Activated CD8-positive, alpha-beta memory T cell treated with anti-CD3 and anti-CD28 coated beads, Interleukin-2, amount 10 ng/mL, durations not matched to agents 7 days and 5 days (primary cell): ENCODE measurements at places on chromosomes 6 and 20. TPM values are rescaled to one million over a fixed set of nuclear protein-coding genes. Genes with fewer than 3 reads are reported as not detected.

- H3K27ac ChIP-seq, result no peak overlapping the region
- H3K4me1 ChIP-seq, result no peaks in the 10 kb centered on the region
- H3K36me3 ChIP-seq, result no peaks in the 10 kb centered on the region
- no peaks in the 10 kb centered on the region for H3K27me3 ChIP-seq
Observed at GRCh38 chr6:161745594-161746141, 471.8 kb upstream of the AGPAT4 start.

DNA sequence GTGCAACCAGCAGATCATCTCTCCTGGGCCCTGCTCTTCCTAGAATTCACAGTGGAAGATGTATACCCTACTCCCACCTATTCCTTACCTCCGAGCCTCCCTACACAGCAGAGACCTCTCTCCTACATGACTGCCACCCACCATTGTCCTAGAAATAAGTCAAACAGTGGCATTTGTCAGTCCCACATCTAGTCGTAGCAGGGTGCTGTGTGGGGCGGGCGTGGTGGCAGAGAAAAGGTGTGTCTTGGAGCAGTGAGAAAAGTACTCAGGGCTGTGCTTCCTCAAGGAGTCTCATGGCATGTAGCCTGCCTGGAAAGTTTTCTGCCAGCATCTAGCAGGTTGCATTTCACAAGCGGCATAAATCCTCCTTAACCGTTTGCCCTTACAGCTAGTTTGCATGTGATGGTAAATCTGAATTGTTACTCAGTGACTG lies 59.4 kb upstream of the PTGIS start:
- H3K27ac ChIP-seq, result no peak overlapping the region
- peaks cover 27% of the 10 kb centered on the region for H3K4me1 ChIP-seq
- peaks cover 10% of the 10 kb centered on the region for H3K27me3 ChIP-seq

- H3K27me3 ChIP-seq, result no peaks in the 10 kb centered on the region
- peaks cover 47% of the 10 kb centered on the region for H3K4me1 ChIP-seq
- peak overlapping the region; percentile 95 for H3K27ac ChIP-seq
- peaks cover 50% of the 10 kb centered on the region for H3K36me3 ChIP-seq
- H3K4me3 ChIP-seq, result peak overlapping the region; percentile 95
Observed at GRCh38 chr6:18263418-18264218, 712 bp downstream of the DEK start.

GRCh38 chr6:43020847-43021246 lies 576 bp upstream of the RRP36 start:
- peak overlapping the region; percentile 97 for H3K4me3 ChIP-seq
- no peak for DNase-seq
- no peaks in the 10 kb centered on the region for H3K27me3 ChIP-seq
- peaks cover 26% of the 10 kb centered on the region for H3K36me3 ChIP-seq
- H3K27ac ChIP-seq, result peak overlapping the region; percentile 77
- peaks cover 36% of the 10 kb centered on the region for H3K4me1 ChIP-seq

GRCh38 chr20:39233755-39234154 lies 271.6 kb downstream of the DHX35 start:
- DNase-seq, result no peak
- H3K4me3 ChIP-seq, result no peak overlapping the region
- H3K4me1 ChIP-seq, result no peaks in the 10 kb centered on the region
- H3K27me3 ChIP-seq, result peaks cover 10% of the 10 kb centered on the region
- H3K36me3 ChIP-seq, result no peaks in the 10 kb centered on the region
- H3K27ac ChIP-seq, result no peak overlapping the region

Gene RAET1L
- not detected for total RNA-seq
